ENCODE measurements at places on chromosomes 5 and 9.

- no peak for DNase-seq
These were observed 208.9 kb downstream of the PDE4D start for GRCh38 chr5:59684388-59685190.

DNA sequence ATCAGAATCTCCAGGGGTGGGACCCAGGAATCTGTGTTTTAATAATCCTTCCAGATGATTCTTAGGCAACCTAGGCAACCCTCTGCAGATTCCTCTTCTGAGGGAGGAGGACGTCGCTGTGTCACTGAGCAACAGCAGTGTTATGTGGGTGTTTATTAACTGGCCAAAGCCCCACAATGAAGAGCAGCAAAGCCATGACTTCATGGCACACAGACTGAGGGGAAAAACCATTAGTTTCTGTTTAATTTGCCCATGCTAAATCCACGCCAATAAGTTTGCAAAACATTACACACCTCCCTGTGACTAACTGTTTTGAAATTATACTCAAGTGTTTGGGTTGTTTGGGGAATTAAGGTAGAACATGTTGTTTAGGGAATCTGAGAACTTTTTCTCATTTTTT lies 83.7 kb upstream of the TMED7 start:
- no peak for DNase-seq

- no peak for DNase-seq
These were observed 19.7 kb downstream of the NDUFS6 start for GRCh38 chr5:1820926-1821325.

DNA sequence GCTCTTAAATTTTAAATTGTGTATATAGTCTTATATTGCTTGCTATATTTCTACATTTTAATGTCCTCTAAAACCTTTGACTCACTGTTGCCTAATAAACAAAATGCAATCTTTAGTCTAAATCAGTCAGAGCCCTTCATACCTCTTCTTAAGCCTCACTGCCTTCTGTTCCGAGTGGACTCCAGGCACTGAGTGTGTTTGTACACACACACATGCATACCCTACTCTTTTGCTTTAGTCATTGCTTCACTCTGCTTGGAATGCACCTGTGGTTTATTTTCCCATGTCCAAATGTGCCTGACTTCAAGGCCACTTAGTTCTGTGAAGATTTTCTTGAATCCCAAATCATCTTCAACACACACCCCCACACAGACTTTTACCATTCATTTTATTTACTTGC lies 60.9 kb downstream of the SLC12A2 start:
- no peak for DNase-seq

Measured in CD4-positive, alpha-beta T cell treated with Interleukin-2 at 100 ng/mL for 4 hours (primary cell).